SJCRH30 (cell line): ENCODE measurements at places on chromosomes 12 and 14. TPM values are rescaled to one million over a fixed set of nuclear protein-coding genes. Genes with fewer than 3 reads are reported as not detected.
A peak's percentile ranks its signal among the peaks of the same experiment; 100 is the strongest.

Gene ADAM21
- total RNA-seq = 0.15 and 0.67 TPM in 2 replicates

- H3K4me1 ChIP-seq = no peaks in the 10 kb centered on the region
- DNase-seq = no peak
- no peak overlapping the region for H3K4me3 ChIP-seq
- H3K27me3 ChIP-seq = no peaks in the 10 kb centered on the region
- H3K36me3 ChIP-seq = no peaks in the 10 kb centered on the region
Observed at GRCh38 chr12:30570211-30570890, 125.3 kb downstream of the IPO8 start.

- no peak overlapping the region for H3K4me3 ChIP-seq
- H3K36me3 ChIP-seq = peaks cover 2% of the 10 kb centered on the region; the same call in 1 of the 2 replicates
- H3K27me3 ChIP-seq = no peaks in the 10 kb centered on the region
Observed at GRCh38 chr14:102902086-102902485, 20.4 kb upstream of the AMN start.

- no peak overlapping the region for H3K4me3 ChIP-seq
- H3K27me3 ChIP-seq = no peaks in the 10 kb centered on the region
- H3K27ac ChIP-seq = peak overlapping the region; percentile 21; the same call in 1 of the 2 replicates
Observed at GRCh38 chr12:105681341-105681740, 350.9 kb downstream of the C12orf75 start.

DNA sequence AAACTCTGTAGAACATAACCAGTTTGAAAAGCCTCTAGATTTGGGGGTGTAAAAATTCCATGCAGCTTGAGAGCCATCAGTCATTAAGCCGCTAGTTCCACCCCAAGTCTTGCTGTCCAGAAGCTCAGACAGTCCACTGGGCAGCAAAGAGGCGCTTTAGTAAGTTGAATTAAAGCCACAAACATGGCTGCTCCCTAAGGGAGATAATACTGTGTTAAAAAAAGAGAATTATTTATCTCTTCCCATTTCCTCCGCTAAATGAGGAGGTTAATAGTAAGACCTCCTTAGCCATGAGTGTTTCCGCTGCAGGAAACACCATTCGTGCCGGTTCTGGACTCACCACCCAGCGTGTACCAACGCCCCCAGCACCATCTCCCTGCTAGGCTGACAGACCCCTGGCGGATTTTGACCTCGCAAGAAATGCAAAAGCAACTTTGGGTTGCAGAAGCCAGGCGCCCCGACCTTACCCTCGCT is 536 bp downstream of the TM7SF3 start:
- H3K4me1 ChIP-seq = 0 out of 2 replicates have a peak, but pooled peaks cover 2% of the 10 kb centered on the region
- H3K27me3 ChIP-seq = no peaks in the 10 kb centered on the region
- no peaks in the 10 kb centered on the region for H3K36me3 ChIP-seq
- DNase-seq = no peak
- peak overlapping the region; percentile 75 for H3K4me3 ChIP-seq

DNA sequence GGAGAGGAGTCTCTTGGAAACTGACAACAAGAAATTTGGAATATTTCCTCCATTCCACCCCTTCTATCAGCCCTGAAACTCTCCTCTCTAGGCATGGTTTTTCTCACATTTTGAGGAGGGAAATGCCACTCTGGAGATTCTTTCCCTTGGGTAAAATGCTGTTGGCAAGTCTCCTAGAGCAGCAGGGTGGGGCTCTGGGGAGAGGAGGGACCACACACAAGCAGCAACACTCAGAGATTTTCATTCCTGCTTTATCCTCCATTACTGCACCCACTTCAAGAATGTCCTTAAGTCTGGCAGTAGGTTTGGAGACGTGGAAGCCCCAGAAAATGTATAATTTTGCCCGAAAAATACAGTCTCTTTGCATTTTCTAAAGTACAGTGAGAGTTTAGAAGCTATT is 130.8 kb upstream of the FLRT2 start:
- DNase-seq = peak; percentile 27
- H3K27me3 ChIP-seq = no peaks in the 10 kb centered on the region
- no peak overlapping the region for H3K27ac ChIP-seq
- peaks cover 8% of the 10 kb centered on the region; the same call in 1 of the 2 replicates for H3K4me1 ChIP-seq
- H3K4me3 ChIP-seq = no peak overlapping the region

GRCh38 chr12:53596920-53597363 is 29.2 kb downstream of the ATF7 start:
- no peak overlapping the region for H3K4me3 ChIP-seq
- peaks cover 6% of the 10 kb centered on the region; the same call in 1 of the 2 replicates for H3K36me3 ChIP-seq
- H3K4me1 ChIP-seq = peaks cover 5% of the 10 kb centered on the region
- peak; percentile 32 for DNase-seq
- no peak overlapping the region for H3K27ac ChIP-seq
- no peaks in the 10 kb centered on the region for H3K27me3 ChIP-seq

- H3K4me1 ChIP-seq = no peaks in the 10 kb centered on the region
- no peaks in the 10 kb centered on the region for H3K27me3 ChIP-seq
- H3K36me3 ChIP-seq = no peaks in the 10 kb centered on the region
Observed at GRCh38 chr14:47543459-47543858, 131.9 kb downstream of the MDGA2 start.

- no peaks in the 10 kb centered on the region for H3K27me3 ChIP-seq
- no peak for DNase-seq
- peaks cover 12% of the 10 kb centered on the region; the same call in 1 of the 2 replicates for H3K4me1 ChIP-seq
- H3K36me3 ChIP-seq = peaks cover 28% of the 10 kb centered on the region
Observed at GRCh38 chr14:102993523-102993922, 63.8 kb downstream of the CDC42BPB start.

GRCh38 chr12:10067942-10068341 is 30.8 kb downstream of the CLEC1A start:
- H3K27ac ChIP-seq = no peak overlapping the region
- no peaks in the 10 kb centered on the region for H3K36me3 ChIP-seq
- no peaks in the 10 kb centered on the region; the same call in 1 of the 2 replicates for H3K27me3 ChIP-seq
- H3K4me3 ChIP-seq = no peak overlapping the region

DNA sequence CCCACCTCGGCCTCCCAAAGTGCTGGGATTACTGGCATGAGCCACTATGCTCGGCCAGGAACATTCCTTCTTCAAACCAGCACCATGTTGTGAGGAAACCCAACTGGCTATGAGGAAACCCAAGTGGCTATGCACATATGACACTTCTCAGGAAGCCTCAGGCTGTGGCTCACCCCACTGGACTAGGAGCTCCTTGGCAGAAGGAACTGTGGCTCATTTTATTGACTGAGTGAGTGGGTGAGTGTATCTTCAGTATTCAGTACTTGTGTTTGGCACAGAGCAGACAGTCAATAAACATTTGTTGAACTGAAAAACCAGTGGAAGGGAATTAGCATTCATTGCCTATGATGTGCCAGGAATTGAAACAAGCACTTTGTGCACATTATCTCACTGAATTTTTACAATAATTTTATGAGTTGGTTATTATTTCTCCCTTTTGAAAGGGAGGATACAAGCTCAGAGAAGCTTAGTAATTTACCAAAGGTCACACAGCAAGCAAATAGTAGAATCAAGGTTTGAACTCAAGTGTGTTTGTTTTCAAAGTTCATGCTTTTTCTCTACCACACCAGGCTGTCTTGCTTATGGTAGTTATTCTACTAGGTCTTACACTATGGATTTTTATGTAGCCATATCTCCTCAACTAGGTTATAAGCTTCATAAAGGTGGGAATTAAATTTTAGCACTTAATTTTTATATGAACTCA is 121.6 kb downstream of the VEZT start:
- H3K36me3 ChIP-seq = no peaks in the 10 kb centered on the region
- H3K4me1 ChIP-seq = peaks cover 11% of the 10 kb centered on the region
- H3K27me3 ChIP-seq = no peaks in the 10 kb centered on the region

Gene RNU6-8
- not detected in 2 replicates for total RNA-seq

Gene JPH4
- total RNA-seq = 0.10 TPM in 2 replicates

- no peak overlapping the region for H3K27ac ChIP-seq
- H3K4me3 ChIP-seq = no peak overlapping the region
- no peaks in the 10 kb centered on the region for H3K27me3 ChIP-seq
Observed at GRCh38 chr14:95815226-95815690, 61.4 kb upstream of the TUNAR start.

- H3K4me1 ChIP-seq = no peaks in the 10 kb centered on the region
- no peak overlapping the region for H3K27ac ChIP-seq
- no peak for DNase-seq
- no peak overlapping the region for H3K4me3 ChIP-seq
Observed at GRCh38 chr14:26873362-26873960, 275.6 kb upstream of the NOVA1 start.

Gene GALNT16
- 6.8 and 8.6 TPM in 2 replicates for total RNA-seq

DNA sequence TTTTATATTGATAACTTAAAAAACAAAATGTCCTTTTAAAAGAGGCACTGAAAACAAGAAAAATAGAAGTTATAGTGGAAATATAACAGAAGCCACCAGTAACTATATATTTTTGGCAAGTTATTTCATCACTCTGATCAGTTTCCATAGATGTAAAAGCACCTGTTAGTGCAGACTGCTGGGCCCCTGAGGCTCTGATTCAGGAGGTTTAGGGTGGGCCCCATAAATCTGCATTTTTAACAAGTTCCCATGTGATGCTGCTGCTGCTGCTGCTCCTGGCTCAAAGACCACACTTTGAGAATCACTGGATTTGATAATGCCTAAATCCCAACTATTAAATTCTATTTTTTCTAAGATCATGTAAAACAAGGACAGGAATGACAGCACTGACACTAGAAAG is 251.1 kb downstream of the MED13L start:
- H3K4me1 ChIP-seq = 0 out of 2 replicates have a peak, but pooled peaks cover 3% of the 10 kb centered on the region
- no peak overlapping the region for H3K27ac ChIP-seq
- H3K36me3 ChIP-seq = no peaks in the 10 kb centered on the region
- H3K4me3 ChIP-seq = no peak overlapping the region

DNA sequence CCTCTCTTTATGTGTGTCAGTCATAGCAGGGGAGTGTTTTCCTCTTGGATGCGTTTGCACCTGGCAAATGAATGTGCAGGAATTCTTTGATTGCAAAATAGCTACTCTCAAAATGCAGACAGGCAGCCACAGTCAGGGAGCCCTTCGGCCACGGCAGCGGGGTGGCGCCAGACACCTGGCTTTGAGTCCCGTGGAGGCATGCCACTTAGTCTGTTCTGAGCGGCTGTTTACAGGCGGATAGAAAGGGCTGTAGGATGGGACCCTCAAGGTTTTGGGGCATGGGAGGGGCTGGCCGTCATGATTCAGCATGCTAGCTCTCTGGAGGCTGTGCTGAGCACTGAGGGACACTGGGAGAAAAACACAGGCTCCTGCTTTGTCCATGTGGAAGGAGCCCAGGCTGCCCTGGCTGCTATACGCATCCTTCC is 117.1 kb downstream of the SLC25A47 start:
- H3K4me1 ChIP-seq = peaks cover 12% of the 10 kb centered on the region
- H3K27me3 ChIP-seq = no peaks in the 10 kb centered on the region
- no peak overlapping the region for H3K27ac ChIP-seq

Gene RBM25
- 52.4 and 59.0 TPM in 2 replicates for total RNA-seq

Gene DCN
- total RNA-seq = 0.28 and 0.32 TPM in 2 replicates

DNA sequence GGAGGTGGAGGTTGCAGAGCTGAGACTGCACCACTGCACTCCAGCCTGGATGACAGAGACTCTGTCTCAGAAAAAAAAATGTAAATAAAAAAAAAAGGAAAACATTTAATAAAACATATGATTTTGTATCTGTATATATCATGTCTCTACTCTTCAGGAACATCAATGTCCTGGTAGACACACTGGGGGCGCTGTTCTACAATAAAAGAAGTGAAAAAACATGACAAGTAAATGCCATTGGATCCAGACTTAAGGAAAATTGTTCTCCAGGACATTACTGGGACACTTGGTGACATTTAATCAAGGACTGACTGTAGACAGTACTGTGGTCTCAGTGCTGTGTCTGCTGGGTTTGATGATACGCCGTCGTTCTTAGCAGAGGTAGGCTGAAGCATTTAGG is 15.5 kb upstream of the KLC1 start:
- H3K4me1 ChIP-seq = peaks cover 11% of the 10 kb centered on the region
- no peak for DNase-seq
- H3K4me3 ChIP-seq = no peak overlapping the region
- H3K27me3 ChIP-seq = no peaks in the 10 kb centered on the region

GRCh38 chr12:128789356-128789929 is 34.3 kb downstream of the SLC15A4 start:
- no peak overlapping the region for H3K27ac ChIP-seq
- peaks cover 2% of the 10 kb centered on the region; the same call in 1 of the 2 replicates for H3K4me1 ChIP-seq
- no peak overlapping the region for H3K4me3 ChIP-seq

DNA sequence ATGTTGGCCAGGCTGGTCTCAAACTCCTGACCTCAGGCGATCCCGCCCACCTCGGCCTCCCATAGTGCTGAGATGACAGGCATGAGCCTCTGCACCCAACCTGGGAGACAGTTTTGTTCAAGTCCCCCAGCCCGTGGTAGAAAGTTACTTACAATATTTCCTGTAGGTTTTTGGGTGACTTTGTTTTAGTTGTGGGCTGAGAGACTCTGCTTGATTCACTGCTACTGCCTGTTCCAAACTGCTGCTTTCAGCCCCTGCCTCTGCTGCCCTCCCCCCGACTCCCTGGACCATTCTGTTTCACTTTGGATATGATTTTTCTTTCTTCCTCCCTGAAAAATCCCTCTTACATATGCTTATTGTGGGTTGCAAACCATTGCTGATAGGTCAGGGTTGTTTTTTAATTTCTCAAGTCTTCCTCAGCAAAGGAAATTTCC is 13.4 kb upstream of the PCNX1 start:
- DNase-seq = no peak
- no peak overlapping the region for H3K4me3 ChIP-seq
- no peaks in the 10 kb centered on the region for H3K36me3 ChIP-seq
- H3K27ac ChIP-seq = no peak overlapping the region

Gene IL26
- not detected in 2 replicates for total RNA-seq

GRCh38 chr12:79366374-79366773 is 324.4 kb downstream of the PAWR start:
- H3K36me3 ChIP-seq = no peaks in the 10 kb centered on the region
- H3K4me3 ChIP-seq = no peak overlapping the region
- no peaks in the 10 kb centered on the region for H3K27me3 ChIP-seq
- DNase-seq = no peak
- no peak overlapping the region for H3K27ac ChIP-seq

- no peak overlapping the region for H3K27ac ChIP-seq
- no peak overlapping the region for H3K4me3 ChIP-seq
- no peak for DNase-seq
- no peaks in the 10 kb centered on the region for H3K36me3 ChIP-seq
Observed at GRCh38 chr12:113116875-113117274, 18.7 kb downstream of the RASAL1 start.

GRCh38 chr14:74218462-74218861 is 20.8 kb upstream of the VSX2 start:
- H3K36me3 ChIP-seq = no peaks in the 10 kb centered on the region
- DNase-seq = no peak
- no peaks in the 10 kb centered on the region for H3K27me3 ChIP-seq

Gene POTEM
- total RNA-seq = not detected in 2 replicates
